Suprapubic skin (tissue), 4 donors: ENCODE measurements at places on chromosomes 13 and 19. TPM values are rescaled to one million over a fixed set of nuclear protein-coding genes. Genes with fewer than 3 reads are reported as not detected.

- DNase-seq = peak; percentile 77
These were observed 821 bp downstream of the TDRD3 start for GRCh38 chr13:60397704-60398378.

GRCh38 chr13:98309569-98310335 lies 132.7 kb upstream of the RNF113B start:
- DNase-seq = no peak

- no peak for DNase-seq
These were observed 3.6 kb downstream of the IFT88 start for GRCh38 chr13:20570517-20570916.

DNA sequence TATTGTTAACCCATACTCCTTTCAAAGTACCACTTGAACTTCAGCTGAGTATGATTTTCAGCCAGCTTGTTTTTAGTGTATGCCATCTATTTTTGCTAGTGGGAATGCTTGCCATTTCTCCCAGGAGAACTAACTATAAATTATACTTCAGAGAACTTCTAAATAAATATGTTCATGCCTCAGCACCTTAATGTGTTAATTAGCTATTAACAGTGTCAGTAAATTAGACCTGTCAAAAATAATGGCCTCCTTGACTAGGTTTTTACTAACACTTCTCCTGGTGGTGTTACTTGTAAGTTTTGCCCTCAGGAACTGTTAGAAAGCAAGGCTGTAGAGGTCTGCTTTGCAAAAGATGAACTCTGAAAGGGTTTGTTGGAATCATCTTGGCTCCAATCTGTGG lies 4.5 kb downstream of the CLDN10 start:
- DNase-seq = no peak

GRCh38 chr13:110110783-110111182 lies 196.2 kb downstream of the COL4A1 start:
- no peak for DNase-seq

DNA sequence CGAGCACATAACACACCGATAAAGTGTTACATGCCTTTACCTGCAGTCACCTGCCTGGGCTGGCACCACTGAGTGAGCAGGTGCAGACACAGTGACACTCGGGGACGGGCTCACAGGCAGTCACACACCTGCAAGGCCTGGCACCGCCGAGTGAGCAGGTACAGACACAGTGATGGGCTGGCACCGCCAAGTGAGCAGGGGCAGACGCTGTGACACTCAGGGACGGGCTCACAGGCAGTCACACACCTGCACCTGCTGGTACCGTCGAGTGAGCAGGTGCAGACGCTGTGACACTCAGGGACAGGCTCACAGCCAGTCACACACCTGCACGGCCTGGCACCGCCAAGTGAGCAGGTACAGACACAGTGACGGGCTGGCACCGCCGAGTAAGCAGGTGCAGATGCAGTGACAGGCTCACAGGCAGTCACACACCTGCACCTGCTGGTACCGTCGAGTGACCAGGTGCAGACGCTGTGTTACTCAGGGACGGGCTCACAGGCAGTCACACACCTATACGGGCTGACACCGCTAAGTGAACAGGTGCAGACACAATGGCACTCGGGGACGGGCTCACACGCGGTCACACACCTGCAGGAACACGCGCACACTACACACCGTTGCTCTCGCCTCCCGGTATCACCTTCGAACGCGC lies 470 bp downstream of the ZNF835 start:
- no peak for DNase-seq

DNA sequence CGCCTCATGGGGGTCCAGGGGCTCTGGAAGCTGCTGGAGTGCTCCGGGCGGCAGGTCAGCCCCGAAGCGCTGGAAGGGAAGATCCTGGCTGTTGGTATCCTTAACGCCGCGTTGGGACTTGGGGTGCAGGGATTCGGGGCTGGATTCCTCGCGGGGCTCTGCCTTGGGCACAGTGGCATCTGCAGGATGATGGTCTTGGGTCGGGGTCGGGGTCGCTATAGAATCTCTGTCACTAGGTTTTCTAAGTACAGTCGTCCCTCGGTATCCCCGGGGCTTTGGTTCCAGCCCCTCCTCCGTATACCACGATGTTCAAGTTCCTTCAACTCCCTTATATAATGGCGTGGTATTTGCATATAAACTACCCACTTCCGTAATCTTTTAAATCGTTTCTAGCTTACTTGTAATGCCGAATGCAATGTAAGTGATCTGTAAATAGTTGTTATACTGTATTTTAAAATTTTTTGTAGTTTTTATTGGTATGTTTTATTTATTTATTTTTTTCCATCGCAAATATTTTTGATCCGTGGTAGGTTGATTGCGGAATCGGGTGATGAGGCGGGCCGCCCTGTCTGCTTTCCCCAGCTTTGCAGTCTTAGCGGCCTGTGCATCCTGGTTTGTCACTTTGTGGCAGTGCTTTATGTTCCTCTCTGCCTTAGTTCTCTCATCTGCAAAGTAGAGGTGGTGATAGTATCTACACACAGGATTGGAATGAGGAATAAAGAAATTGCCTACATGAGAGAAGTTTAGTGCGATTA lies 606 bp downstream of the ERCC5 start:
- DNase-seq = peak; percentile 72

DNA sequence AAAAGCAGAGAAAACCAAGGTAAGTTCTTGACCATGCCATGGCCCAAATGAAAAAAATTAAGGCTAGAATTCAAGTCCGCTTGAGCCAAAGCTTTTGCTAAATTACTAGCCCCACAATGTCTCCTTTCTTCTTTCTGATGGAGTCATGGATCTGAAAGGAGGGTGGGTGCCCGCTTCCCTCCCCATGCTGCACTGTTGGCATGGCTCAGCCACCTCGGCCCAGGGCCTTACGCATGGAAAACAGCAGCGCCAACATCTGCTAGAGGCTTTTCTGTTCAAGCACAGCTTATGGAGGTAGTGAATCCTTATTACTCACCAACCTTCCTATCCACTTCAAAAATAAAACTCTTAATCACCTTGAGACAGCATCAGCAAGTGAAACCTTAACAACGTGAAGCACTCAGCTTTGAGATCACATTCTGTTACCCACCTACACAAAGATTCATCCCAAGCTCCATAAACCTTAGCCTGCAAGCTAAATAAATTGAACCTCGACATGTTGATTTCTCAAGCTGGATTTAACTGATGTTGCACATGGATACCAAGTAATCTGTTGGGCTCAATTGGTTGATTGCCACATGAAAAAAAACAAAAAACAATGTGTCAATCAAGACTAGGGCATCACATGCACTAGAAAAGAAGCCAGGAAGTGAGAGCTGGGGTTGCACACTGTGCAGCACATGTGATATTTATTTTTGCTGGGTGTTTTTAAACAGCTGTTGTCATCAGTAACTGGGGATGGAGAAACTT lies 43.4 kb downstream of the TPT1 start:
- DNase-seq = no peak

GRCh38 chr19:40241809-40242384 lies 15.4 kb upstream of the CCNP start:
- no peak for DNase-seq

DNA sequence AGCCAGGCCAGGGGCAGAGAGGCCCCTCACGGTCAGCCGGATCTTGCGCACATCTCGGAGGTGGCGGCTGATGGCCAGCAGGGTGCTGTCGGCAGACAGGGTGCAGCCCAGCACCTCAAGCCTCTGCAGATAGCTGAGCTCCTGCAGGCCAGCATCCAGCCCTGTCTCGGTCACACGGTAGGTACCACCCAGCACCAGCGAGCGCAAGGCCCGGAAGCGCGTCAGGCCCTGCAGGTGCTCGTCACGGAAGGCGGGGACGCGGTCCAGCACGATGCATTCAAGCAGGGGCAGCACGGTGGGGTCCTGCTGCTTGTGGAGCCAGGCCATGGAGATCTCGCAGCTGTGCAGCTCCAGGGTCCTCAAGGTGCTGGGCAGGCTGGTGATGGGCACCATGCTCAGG lies 7.7 kb downstream of the FBXL12 start:
- no peak for DNase-seq

DNA sequence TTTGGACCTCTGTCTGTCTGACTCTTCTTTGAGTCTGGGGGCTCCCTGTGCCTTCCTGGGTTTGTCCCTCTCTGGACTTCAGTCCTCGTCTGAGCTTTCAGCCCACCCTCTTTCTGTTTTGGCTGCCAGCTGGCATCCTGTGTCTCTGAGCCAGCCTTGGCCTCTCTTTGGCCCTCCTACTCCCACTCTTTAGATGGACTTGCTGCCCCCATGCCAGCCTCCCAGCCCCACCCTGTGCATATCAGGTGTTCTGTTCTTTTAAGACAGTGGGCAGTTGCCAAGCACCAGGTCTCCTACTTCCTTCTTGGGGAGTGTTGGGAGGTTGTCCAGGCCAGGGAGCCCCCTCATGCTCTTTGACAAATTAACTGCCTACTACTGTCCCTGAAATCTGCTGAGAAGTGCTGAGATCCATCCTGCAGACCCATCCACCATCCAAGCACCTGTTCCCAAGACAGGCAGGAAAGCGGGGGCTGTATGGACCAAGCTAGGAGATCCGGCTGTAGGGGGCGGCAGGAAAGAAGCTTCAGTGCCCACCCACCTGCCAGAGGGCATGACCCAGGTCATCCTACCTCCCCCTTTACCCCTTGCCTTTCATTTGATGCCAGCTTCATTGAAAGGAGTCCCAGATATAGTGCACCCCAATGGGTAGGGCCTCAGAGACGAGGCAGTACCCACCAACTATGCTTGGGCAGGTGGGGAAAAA lies 9.6 kb downstream of the CIC start:
- no peak for DNase-seq

DNA sequence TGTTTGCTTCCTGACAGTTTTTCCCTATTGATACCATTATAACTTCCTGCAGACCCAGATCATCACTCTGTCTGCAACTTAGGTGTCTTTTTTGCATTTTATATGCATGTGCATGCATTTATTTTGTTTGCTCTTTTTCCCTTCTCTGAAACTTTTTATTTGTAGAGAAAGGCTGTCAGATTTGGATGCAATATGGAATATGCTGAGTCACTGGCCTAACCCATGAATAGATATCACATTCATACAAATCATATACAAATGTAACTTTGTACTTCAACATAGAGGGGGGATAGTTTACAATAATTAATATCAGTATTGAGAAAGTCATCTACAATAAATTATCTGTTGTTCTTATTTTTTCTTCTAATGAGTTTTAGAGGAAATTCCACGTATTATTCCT lies 1465.0 kb downstream of the EFNB2 start:
- no peak for DNase-seq

DNA sequence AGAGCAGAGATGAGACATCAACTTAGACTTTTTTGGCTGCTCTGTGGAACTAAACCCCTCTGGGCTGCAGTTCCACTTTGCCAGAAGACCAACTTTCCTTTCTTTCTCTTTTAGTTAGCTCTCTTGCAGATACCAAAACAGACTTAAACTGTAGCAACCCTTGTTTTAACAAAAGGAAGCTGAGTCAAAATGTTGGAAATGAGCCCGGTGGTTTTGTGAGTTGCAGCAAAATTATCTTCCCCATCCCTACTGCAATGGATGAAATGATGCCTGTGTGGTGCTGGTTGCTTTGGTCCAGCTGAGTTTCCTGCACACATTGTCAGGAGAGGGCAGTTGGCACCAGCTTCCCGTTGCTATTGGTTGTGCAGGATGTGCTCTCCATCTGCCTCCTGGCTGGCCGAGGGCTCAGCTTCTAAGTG lies 115.3 kb downstream of the LRCH1 start:
- DNase-seq = no peak

DNA sequence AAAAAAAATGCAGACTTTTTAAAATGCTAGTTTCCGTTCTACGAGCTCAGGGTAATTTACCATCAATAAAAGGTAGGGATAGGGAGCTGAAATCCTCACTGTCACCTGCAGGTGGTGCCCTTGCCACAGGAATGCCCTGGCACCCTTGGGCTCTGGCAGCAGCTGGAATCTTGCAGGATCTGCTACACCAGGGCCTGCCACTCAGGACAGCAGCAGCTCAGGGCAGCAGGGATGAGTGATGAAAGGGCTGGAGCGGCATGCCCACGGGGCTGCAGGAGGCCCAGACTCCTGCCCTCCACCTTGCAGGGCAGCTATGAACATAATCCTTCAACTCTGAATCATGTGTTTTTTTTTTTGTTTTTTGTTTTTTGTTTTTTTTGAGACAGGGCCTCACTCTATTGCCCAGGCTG lies 54.0 kb downstream of the GNG7 start:
- no peak for DNase-seq

- DNase-seq = no peak
These were observed 55.4 kb downstream of the LRRC63 start for GRCh38 chr13:46267166-46267565.

DNA sequence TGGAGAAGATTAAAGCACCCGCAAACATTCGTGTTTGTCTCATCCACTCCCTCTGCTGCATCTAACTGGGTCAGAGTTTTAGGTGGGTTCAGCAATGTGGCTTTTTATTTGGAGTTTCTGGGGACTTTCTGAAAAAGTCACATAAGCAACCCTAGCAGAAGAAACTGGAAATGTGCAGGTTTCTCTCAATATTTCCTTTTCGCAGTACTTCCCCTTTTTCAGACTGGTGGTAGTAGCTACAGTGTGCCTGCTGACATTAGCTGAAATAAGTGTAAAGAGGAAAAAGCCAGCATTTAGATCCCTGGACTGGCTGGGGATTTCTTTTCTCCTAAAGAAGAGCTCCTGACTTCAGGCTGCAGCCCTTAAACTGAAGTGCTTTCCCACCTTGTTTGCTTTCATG lies 15.9 kb upstream of the OLFM4 start:
- no peak for DNase-seq

DNA sequence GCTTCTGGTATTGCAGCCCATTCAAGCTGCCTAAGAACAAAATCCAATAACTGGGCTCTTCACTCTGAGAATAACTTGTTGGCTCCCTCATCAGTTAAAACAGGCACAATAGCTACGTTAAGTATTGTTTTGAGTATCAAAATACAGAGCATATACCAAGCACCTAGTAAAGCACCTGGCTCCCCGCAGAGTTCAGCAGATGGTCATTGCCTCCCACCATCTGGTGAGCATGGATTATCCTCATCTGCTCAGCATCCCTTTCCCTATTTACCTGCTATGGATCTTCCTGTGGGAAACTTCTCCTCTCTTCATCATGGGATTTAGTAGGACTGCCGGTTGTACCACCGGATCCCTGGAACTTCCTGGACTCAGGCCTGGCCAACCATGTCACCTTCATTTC lies 199.2 kb upstream of the MAB21L1 start:
- no peak for DNase-seq

- DNase-seq = no peak
These were observed 33.0 kb downstream of the USP12 start for GRCh38 chr13:27138457-27139093.

- no peak for DNase-seq
These were observed 12.8 kb downstream of the ANKRD27 start for GRCh38 chr19:32662186-32662585.

Gene KLC3
- total RNA-seq = 132 TPM

Gene RYR1
- total RNA-seq = 10.7 TPM

Gene TMTC4
- 37.9 TPM for total RNA-seq

Gene ZSCAN22
- 7.6 TPM for total RNA-seq

Gene JUND
- total RNA-seq = 461 TPM

Gene ZGLP1
- 2.4 TPM for total RNA-seq

Gene ANGPTL8
- total RNA-seq = not detected

Gene CYP2F1
- total RNA-seq = not detected

Gene ATXN8OS
- not detected for total RNA-seq

Gene GPC5
- total RNA-seq = not detected

Gene LYPD5
- 99.7 TPM for total RNA-seq

Gene KIR2DL1
- not detected for total RNA-seq

Gene ZNF442
- total RNA-seq = 4.6 TPM

Gene IRGC
- not detected for total RNA-seq
